Activated CD4-positive, alpha-beta T cell treated with anti-CD3 and anti-CD28 coated beads for 36 hours (primary cell): ENCODE measurements at places on chromosomes 12 and 14. TPM values are rescaled to one million over a fixed set of nuclear protein-coding genes. Genes with fewer than 3 reads are reported as not detected.
A peak's percentile ranks its signal among the peaks of the same experiment; 100 is the strongest.

Gene CD69
- total RNA-seq = 97.9 TPM

Gene CCDC38
- total RNA-seq = 0.21 TPM

Gene MUCL1
- total RNA-seq = not detected

Gene OR4E2
- total RNA-seq = not detected

Gene ABCD2
- 2.1 TPM for total RNA-seq

Gene CPSF2
- 102 TPM for total RNA-seq

Gene XRCC3
- total RNA-seq = 43.7 TPM

Gene TMEM179
- total RNA-seq = 0.32 TPM

Gene PLA2G1B
- total RNA-seq = not detected

Gene OR4M1
- not detected for total RNA-seq

DNA sequence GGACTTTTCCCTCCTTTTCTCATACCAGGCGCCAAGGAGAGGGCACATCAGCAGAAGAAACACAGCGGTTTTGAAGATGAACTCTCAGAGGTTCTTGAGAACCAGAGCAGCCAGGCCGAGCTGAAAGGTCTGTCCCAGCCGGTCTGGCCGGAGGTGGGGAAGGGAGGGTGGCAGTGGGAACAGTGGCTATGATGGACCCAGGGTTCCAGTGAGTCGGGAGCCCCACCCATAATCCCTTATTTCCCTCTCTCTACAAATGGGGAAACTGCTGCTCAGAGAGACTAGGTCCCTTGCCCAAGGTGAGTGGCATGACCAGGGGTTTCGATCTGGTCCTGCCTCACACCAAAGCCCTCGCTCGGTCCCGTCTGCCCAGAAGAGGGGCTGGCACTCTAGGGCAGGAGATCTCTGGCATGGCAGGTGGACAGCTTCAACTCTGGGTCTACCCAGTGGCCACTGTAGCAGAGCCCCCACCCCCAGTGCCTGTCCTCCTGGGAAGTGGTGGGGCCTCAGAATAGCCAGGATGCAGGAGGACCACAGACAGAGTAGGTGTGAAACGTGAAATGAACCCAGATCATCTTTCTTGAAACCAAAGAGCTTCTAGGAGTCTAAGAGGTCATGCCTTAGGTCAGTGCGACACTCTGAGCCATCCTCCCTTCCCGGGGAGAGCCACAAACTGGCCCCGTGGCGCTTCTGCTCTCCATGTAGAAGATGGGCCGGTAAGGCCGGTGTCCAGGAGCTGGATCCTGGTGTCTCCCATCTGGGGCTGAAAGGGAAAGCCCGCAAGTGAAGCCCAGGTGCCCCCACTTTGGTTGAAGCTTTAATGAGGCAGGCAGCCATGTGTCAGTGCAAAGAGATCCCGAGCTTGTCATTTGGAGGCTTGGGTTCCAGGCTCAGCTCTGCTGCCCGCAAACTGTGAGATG is 7.0 kb downstream of the CHGA start:
- no peaks in the 10 kb centered on the region for H3K36me3 ChIP-seq
- no peak overlapping the region for H3K27ac ChIP-seq
- H3K4me3 ChIP-seq = no peak overlapping the region
- H3K27me3 ChIP-seq = peaks cover under 1% of the 10 kb centered on the region
- H3K4me1 ChIP-seq = no peaks in the 10 kb centered on the region

GRCh38 chr12:98492580-98493140 is 22.7 kb upstream of the TMPO start:
- peaks cover 5% of the 10 kb centered on the region for H3K4me1 ChIP-seq
- H3K4me3 ChIP-seq = no peak overlapping the region
- H3K36me3 ChIP-seq = no peaks in the 10 kb centered on the region
- no peaks in the 10 kb centered on the region for H3K27me3 ChIP-seq
- no peak overlapping the region for H3K27ac ChIP-seq

DNA sequence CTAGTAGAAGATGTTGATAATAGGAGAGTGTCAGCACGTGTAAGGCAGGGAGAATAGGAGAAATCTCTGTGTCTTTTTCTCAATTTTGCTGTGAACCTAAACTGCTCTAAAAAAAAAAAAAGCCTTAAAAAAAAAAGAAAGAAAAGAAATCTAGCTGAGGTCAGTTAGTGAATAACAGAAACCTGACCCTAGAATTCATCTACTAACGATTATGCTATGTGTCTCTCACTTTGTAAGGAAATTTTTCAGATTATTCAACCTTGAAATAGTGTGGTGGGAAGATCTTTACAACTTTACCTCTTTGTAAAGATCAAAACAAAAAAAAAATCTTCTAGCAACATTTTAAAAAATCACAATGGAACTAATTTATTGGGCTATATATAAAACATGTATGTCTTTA is 995.7 kb downstream of the GALC start:
- no peaks in the 10 kb centered on the region for H3K36me3 ChIP-seq
- no peak overlapping the region for H3K4me3 ChIP-seq
- no peak for DNase-seq
- H3K27me3 ChIP-seq = no peaks in the 10 kb centered on the region
- no peaks in the 10 kb centered on the region for H3K4me1 ChIP-seq
- H3K27ac ChIP-seq = no peak overlapping the region

DNA sequence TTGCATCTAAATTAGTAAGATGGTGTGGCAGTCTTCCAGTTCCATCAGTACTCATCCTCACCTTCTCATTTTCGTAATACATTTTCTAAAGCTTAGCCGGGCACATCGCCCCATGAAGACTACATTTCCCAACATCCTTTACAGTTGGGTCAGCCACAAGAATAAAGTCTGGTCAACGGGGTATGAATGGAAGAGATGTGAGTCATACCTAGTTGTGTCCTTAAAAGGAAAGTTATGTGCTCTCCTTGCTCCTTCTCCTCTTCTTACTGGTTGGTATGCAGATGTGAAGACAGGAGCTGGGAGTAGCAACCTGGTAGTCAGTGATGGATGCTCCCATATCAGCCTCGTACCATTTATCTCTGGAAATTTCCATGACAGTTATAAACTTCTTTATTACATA is 35.9 kb upstream of the EGLN3 start:
- no peak overlapping the region for H3K27ac ChIP-seq
- no peak overlapping the region for H3K4me3 ChIP-seq
- DNase-seq = no peak
- H3K27me3 ChIP-seq = no peaks in the 10 kb centered on the region
- H3K4me1 ChIP-seq = peaks cover 9% of the 10 kb centered on the region

DNA sequence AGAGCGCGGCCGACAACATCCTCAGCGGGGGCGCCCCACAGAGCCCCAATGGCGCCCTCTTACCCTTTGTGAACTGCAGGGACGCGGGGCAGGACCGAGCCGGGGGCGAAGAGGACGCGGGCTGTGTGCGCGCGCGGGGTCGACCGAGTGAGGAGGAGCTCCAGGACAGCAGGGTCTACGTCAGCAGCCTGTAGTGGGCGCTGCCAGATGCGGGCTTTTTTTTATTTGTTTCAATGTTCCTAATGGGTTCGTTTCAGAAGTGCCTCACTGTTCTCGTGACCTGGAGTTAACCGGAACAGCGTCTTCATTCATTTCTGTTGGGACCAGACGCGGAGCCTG is 103.8 kb upstream of the FKBP4 start:
- DNase-seq = peak; percentile 76
- peak overlapping the region; percentile 79 for H3K4me3 ChIP-seq
- H3K27ac ChIP-seq = peak overlapping the region; percentile 79
- H3K4me1 ChIP-seq = peaks cover 26% of the 10 kb centered on the region

DNA sequence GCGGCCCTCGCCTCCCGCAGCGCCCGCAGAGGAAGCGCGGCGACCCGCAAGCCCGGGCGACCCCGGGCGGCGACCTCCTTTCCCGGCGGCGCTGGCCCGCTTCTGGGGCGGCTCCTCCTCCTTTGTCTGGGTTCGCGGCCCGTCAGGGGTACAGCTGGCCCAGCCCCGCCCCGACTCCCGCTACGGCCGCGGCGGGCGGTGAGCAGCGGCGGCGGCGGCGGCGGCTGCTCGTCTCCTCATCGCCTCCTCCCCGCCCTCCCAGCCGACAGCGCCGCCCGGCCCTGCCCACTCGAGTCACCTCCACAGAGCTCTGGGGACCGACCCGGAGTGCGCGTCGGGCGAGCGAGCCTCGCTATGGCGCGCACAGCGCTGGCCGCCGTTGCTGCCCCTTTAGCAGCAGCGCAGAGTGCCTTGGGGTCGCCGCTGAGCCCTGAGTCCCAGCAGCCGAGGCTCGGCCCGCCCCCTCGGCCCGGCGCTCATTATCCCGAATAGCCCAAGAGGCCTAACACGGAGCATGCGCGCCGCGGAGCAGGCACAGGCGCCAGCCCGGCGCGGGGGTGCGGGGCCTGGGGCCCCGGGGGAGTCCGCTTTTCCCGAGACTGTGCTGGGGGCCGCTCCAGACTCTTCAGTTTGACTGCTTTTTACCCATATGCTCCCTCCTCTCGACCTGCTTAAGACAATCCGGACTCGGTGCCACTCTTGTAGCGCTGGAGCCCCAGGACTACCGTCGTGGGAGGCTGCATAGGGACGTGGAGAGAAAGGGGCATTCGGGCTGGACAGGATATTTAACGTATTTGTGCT is at the start of gene SOS2:
TSS of gene SOS2 (minus strand) at position 104 of the 801 bp plus-strand sequence. CDS start 295 bp downstream, outside the sequence.
- DNase-seq = peak; percentile 90
- peak within 1 kb of the TSS; percentile 78 for H3K4me3 ChIP-seq
- H3K36me3 ChIP-seq = peaks cover 18% of the 10 kb centered on the region
- no peaks in the 10 kb centered on the region for H3K27me3 ChIP-seq
- H3K27ac ChIP-seq = peak within 1 kb of the TSS; percentile 85

- no peak for DNase-seq
- no peaks in the 10 kb centered on the region for H3K36me3 ChIP-seq
- no peak overlapping the region for H3K4me3 ChIP-seq
- no peaks in the 10 kb centered on the region for H3K4me1 ChIP-seq
Observed at GRCh38 chr14:50619569-50620141, 48.5 kb downstream of the SAV1 start.

GRCh38 chr14:74502236-74503019 is 8.9 kb downstream of the ISCA2 start:
- no peak overlapping the region for H3K4me3 ChIP-seq
- no peak overlapping the region for H3K27ac ChIP-seq
- H3K36me3 ChIP-seq = peaks cover 2% of the 10 kb centered on the region
- DNase-seq = peak; percentile 42
- no peaks in the 10 kb centered on the region for H3K4me1 ChIP-seq

GRCh38 chr14:105912641-105913180 is 386.3 kb downstream of the TMEM121 start:
- no peak for DNase-seq
- H3K27me3 ChIP-seq = peaks cover 15% of the 10 kb centered on the region
- H3K27ac ChIP-seq = no peak overlapping the region
- no peaks in the 10 kb centered on the region for H3K4me1 ChIP-seq

DNA sequence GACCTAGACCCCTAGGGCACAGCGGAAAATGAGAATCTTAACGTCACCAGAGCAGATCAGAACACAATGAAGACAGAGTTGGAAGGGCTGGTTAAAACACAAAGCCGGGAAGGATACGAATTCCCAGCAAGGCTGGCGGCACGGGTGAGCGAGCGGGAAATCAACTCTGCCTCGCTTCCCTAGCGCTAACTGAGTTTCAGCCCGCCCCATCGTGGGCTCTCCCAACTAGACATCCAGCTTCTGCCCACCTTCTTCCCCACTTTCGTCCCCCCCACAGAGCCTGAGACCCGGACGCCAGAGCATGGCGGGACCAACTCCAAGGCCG is 377 bp downstream of the CCNT1 start:
- peak overlapping the region; percentile 99 for H3K4me3 ChIP-seq
- peaks cover 40% of the 10 kb centered on the region for H3K4me1 ChIP-seq
- H3K27ac ChIP-seq = peak overlapping the region; percentile 99
- no peaks in the 10 kb centered on the region for H3K27me3 ChIP-seq
- no peak for DNase-seq

- no peak overlapping the region for H3K4me3 ChIP-seq
- DNase-seq = no peak
- no peaks in the 10 kb centered on the region for H3K27me3 ChIP-seq
- peaks cover 24% of the 10 kb centered on the region for H3K36me3 ChIP-seq
- H3K27ac ChIP-seq = no peak overlapping the region
Observed at GRCh38 chr14:64217834-64218233, 76.3 kb downstream of the ESR2 start.

- H3K36me3 ChIP-seq = peaks cover 26% of the 10 kb centered on the region
- DNase-seq = peak; percentile 99
- peak within 1 kb of the TSS; percentile 98 for H3K27ac ChIP-seq
- no peaks in the 10 kb centered on the region for H3K27me3 ChIP-seq
Observed at GRCh38 chr12:103965590-103966504, at the start of gene TDG. Gene TDG (plus strand): TSS chr12:103965872. CDS start chr12:103966038, 166 bp downstream.
